ENCODE measurements at places on chromosomes 5 and 9.

- no peak for DNase-seq
Measured at GRCh38 chr5:84251503-84251902, 133.2 kb downstream of the EDIL3 start.

DNA sequence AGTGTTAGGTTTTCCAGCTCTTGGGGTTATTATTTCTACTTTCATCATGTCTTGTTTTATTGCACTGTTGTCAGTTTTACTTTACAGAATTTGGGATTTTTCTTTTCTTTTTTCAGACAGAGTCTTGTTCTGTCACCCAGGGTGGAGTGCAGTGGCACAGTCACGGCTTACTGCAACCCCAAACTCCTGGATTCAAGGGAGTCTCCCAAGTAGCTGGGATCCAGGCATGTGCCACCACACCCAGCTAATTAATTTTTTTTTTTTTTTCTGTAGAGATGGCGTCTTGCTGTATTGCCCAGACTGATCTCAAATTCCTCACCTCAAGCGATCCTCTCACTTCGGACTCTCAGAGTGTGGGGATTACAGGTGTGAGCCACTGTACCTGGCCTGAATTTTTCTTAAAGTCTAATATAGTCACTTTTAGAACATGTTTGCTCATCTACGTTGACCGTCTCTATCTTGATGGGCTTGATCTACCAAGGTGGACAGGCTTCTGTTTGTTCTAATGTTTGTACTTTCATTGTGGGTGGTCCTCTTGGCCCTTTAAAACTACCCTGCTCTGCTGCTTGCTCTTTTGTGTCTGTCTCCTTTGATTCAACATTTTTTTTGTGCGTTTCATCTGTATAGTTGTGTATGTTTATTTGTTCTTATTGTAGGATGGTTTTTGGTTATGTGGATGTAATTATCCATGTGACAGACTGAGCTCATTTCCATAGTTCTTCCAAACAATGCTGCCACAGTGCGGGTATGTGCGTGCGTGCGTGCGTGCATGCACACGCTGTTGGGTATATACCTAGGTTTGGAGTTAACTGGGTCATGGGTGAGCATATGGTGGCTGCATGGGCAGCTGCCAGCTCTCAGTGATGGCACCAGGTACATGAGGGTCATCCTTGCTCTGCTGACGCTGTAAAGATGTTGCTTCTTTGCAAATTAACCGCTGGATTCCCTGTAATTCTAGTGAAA lies 18.1 kb downstream of the PRRC2B start:
- DNase-seq = no peak

- no peak for DNase-seq
Measured at GRCh38 chr5:74140409-74140808, 500.1 kb downstream of the ENC1 start.

DNA sequence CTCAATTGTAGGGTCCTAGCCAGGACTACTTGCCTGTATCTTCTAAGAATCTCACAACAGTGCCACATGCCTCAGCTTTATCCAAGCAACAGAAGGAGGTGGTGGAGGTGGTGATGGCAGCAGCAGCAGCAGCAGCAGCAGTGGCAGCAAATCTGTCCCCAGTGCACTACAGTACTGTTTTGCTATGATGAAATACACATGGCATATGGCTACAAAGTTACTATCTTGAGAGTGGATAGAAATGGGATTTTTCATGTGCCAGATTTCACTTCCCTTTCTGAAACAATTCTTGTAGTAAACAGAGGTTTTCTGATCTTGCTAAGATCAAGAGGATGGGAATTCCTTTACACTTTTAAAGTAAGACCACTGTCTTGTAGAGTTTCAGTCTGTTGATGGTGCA lies 8.1 kb upstream of the CYSTM1 start:
- DNase-seq = no peak

DNA sequence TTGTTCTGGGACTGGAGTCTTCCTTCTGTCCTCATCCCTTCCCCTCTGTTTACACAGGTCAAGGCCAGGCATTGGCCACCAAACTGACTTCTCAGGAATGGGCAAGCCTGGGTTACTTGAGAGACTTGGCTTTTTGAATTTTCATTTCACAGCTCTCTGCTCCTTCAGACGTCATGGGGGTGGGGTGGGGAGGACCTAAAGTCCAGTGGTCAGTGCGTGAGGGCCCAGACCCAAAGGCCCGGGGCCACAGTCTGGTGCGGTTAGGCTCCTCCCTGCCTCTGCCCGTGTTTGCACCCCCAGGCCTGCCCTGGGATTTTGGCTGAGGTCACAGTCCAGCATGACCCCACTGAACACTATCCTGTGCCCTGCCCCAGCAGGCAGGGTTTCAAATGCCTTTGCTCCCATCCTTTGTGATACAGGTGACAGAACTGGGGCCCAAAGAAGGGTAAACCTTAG lies 4.1 kb upstream of the CXXC5 start:
- no peak for DNase-seq

- no peak for DNase-seq
Measured at GRCh38 chr9:92607773-92608172, 62.2 kb downstream of the IPPK start.

- no peak for DNase-seq
Measured at GRCh38 chr9:15433661-15434060, 11.0 kb downstream of the SNAPC3 start.

- no peak for DNase-seq
Measured at GRCh38 chr5:78569441-78569840, 79.1 kb downstream of the LHFPL2 start.

GRCh38 chr9:92850898-92851297 lies 26.9 kb downstream of the ZNF484 start:
- no peak for DNase-seq

- no peak for DNase-seq
Measured at GRCh38 chr9:106451223-106451622, 411.7 kb upstream of the ZNF462 start.

DNA sequence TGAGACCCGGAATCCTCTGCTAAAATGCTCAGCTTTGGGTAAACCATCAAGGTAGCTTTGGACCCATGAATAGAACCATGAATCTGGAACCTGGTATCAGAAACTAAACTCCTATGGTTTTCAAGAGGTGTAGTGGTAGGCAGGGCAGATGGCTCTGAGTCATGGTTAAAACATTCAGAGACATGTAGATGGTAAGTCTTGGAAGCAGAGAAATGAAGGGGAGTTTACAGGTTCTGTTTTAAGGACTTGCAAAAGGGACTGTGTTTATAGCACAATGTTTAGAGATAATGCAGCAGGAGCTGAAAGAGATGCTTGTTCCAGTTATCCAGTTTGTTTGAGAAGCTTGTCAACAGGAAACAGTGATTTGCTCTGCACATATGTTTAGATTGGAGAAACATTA lies 36.0 kb upstream of the FBN2 start:
- DNase-seq = no peak

DNA sequence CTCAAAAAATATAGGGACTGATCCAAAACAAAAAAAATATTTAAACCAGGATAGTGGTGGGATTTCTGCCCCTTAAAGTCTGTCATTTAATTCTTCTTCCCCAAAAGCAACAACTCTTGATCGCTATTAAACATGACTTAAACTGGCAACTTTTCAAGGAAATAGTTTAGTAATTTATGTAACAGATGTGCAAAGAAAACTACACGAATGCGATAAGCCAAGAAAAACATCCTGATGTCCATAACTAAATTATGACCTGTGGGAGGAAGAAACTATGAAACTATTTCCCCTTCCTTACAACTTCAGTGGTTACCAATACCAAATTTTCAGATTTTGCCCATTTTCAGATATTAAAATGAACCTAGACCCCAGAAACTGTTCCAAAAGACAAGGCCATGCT lies 31.5 kb downstream of the CLINT1 start:
- no peak for DNase-seq

DNA sequence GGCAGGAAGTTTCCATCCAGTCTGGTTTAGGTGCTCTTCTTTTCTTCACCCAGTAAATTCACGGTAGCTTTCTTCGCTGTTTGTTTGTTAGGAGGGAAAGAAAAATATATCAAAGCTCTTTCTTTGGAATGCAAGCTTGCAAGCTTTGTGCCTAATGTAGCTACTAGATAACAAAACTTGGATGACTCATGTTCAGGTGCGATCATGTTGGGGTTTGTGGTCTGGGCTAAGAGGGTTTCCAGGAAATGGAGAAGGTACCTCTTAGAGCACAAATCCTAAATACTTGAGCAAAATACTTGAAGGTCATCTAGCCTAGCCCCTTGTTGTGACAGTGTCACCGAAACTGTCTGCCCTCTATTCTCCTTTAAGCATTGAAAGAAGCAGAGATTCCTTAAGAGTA lies 17.7 kb downstream of the SRP19 start:
- no peak for DNase-seq

- DNase-seq = no peak
Measured at GRCh38 chr9:131636593-131636992, 91.3 kb downstream of the PRRT1B start.

DNA sequence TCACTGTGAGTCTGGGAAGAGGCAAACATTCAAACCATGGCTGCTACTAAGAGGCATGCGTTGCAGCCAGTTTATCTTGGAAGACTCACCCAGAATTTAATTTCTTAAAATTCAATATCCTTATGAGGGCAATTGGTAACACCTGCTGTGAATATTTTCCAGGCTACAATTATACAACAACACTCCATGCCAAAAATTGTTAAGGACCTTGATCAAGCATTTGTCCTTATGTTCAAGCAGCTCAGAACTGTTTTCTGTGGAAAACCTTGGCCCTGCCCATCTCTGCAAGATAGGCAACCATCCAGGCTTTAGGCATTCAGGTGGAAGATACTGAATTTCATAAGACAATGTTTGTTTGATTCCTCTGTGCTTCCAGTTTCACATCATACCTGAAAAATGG lies 327.8 kb downstream of the FBXL7 start:
- no peak for DNase-seq

DNA sequence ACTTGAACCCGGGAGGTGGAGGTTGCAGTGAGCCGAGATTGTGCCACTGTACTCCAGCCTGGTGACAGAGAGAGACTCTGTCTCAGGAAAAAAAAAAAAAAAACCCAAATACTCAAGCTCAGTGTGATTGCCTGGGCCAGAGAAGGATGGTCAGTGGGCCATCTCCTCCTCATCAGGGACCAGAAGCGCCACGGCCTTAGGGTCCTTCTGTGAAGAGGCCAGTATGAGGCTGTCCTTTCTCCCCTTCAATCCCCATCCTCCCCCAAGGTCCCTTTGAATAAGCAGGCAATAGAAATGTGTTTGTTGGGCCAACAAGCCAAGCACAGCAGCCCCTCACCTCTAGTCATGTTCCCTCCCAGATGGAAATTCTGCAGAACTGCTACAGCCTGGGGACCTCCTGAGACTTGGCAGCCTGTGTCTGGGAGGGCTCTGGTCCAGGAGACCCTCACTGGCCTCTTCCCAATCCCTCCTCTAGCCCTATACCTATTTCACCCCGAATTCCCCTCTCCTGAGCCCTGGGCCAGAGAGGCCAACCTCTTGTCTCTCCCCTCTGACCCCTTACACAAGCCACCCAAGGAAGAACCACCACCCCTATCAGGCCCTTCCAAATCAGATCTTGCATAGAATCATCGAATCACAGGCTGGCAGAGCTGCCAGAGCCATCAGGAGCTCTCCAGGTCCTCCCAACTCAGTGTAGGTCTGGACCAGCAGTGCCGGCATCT lies 1.0 kb downstream of the CSF1R start:
- DNase-seq = no peak

- DNase-seq = no peak
Measured at GRCh38 chr5:120550358-120550757, 86.3 kb downstream of the PRR16 start.

GRCh38 chr5:61667525-61668218 lies 335.6 kb downstream of the ZSWIM6 start:
- DNase-seq = no peak

DNA sequence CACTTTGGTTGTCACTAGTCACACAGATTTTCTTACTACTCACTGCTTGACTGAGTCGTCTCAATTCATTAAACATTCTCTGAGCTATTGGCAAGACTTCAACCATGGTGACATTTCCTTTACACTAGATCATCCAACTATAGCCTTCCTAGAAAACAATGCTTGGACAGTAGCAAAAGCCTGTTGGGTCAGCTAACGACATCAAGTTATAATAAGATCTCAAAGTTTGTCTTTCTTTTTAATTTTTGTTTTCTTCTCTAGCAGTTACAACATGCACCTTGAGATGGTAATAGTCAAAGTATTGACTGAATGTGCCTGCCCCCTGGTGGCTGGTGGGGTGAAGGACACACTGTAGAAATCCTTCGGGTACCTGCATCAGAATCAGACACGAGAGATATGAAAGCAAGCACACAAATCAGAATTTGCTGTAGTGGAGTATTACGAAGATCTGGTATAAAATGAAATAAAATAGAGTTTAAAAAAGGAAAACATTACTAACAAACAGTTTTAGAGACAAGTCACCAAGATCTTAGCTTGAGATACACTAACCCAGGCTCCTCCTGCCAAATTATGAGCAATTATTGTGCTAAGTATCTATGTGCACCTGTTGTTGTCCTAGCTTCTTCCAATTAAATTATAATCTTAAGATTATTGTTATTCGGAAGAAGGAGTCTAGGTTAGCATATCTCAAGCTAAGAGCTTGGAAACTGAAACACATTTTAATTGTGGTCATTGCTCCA lies 81.2 kb downstream of the ARL15 start:
- no peak for DNase-seq

DNA sequence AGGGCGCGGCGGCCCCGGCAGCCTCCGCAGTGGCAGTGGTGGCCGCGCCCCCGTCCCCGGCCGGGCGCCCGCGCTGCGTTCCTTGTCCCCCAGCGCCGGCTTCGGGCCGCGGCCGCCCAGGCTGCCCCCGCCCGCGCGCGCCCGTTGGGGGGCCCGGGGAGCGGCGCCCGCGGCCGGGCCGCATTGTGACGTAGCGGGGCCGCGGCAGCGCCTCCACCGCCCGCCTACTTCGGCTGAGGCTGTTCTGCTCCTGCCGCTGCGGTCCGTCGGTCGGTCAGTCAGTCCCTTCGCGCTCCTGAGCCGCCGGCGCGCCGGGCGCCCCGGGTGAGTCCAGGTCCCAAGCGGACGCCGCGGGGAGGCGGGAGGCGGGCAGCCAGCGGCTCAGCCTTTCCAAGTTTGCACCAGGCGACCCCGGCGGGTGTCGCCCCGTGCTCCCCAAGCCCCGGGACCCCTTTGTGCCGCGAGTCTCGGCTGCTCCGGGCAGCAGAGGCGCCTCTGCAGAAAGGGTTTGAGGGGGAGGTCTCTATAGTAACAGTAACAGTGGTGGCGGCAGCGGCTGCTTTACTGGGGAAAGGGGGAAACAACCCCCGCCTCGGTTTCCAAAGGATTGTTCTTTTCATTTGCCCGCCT lies at the start of gene SNCAIP:
SNCAIP (plus strand) TSS at position 277 of the 630 bp plus-strand sequence. CDS start 78,898 bp downstream, outside the sequence.
- peak; percentile 13 for DNase-seq

DNA sequence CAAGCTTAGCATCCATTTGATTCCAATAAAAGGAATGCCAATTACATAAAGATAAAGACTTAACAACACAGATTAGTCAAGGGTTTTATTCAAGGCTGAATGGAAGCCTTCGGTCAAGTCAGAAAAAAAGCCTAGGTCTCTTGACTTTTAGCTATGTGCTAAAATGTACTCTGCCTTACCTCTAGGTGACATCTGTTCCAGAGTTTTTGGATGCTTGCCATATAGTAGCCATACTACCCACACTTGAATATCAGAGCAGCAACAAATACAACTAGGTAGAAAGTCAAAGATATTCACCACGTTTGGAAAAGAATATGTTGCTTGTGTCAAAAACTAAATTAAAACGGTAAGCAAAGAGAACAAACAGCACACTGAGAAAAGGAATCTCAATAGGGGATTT lies 484.7 kb downstream of the ELAVL2 start:
- no peak for DNase-seq
